AG04450 (cell line): ENCODE measurements at places on chromosomes 1 and 21.

DNA sequence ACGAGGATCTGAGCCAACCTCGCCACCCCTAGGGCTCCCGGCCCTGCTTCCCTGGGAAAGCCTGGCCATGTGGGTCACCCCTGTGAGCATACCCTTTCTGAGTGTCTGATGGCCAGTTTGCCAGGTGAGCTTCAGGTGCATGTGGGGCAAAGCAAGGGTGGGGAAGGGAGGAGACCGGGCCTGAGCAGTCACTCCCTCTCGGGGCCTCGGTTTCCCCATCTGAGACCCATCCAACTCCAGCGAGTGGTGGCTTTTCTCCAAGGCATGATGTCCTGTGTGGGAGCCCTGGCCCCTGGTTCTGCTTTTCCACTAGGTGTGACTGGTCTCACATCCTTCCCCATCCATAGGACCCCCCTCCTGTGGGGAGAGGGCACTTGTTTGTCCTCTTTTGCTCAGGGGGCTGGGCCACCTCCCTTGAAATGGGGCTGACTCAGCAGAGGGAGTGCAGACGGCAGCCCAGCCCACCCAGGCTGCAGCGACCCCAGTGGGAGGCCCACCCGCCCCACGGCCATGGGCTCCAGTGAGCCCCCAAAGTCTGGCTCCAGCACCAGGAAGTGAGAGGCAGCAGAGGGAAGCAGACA lies 1.7 kb upstream of the WNT9A start:
- DNase-seq: no peak

GRCh38 chr1:183433703-183434102 lies 15.5 kb upstream of the NMNAT2 start:
- DNase-seq: no peak

- no peak for DNase-seq
These were observed 28.3 kb downstream of the FAAP20 start for GRCh38 chr1:2166254-2166653.

DNA sequence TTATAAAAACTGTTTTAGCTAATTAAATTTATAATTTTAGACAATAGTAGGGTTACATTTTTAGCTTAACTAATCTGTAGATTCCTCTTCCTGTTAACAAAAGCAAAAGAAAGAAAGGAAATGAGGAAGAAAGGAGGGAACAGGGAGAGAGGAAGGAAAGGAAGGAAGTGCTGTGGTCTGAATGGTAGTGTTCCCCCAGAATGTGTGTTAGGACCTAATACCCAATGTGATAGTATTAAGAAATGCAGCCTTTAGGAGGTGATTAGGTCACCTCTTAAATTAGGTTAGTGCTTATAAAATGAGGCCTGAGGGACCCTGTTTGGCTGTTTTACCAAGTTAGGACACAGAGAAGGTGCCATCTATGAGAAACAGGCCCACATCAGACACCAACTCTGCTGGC lies 136.9 kb upstream of the SAMSN1 start:
- no peak for DNase-seq

GRCh38 chr1:206020393-206021007 lies 3.2 kb downstream of the CTSE start:
- no peak for DNase-seq

DNA sequence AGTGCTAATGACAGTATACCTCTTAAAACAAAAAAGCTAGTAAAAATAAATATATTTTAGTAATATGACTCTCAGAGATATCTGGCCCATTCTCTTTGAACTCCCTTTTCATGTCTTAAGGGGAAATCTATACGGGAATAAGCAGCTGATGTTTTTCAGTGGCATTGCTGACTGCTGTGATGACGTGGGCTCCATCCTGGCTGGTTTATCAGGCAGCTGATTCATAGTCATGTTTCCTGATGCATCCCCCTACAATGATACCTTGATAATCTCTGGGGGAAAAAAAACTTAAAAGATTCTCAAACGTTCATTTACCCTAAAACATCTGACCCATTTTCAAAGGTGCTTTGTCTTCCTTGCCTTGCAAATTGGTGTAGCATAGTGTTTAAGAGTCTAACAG lies 53.8 kb downstream of the ABCA4 start:
- DNase-seq: peak; percentile 74

DNA sequence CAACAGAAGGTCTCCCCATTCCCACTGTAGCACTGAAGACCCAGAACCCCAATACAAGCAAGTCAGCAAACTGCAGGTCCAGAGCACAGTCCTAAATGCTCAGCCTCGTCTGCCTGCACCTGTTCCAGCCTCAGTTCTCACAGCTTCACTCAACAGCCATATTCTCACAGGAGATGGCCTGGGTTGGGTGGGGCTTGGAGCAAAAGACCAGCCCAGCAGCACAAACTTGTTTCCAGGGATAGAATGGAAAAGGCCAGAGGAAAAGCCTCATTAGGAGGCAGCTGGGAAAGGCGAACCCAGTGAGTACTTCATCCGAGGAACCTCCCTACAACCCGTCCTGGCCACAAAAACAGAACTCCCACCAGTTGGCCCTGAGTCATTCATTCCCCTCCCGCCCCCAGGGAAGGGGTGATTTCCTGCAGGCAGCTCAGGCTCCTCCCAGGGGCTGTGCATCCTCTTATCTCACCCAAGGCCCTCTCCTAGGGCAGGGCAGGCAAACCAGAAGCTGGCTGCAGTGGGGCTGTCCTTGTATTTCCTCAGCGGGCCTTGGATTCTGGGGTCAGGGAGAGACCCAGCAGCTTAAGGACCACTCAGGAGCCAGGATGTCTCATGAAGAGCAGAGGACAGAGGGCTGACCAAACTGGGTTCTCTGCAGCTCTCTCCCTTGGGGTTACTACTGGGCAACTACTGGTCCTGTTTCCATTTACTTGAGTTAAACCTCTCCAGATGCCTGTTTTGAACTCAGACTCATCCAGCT lies 7.4 kb upstream of the MPL start:
- DNase-seq: peak; percentile 39

DNA sequence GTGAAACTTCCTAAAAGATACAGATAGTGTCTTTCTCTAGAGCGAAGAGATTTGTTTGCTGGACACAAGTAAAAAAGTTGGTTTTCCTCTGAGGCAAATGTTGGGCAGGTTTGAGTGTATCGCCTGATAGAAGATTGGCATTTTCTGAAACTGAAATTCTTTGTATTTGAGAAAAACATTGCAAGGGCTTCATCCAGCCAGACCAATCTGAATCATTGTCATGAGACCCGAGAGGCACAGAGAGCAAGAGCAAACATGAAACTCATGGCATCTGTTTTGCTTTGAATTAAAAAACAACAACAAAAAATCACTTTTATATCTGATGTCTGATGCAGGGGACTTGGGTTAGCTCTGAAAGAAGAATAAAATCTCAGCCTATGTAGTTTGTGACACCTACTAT lies 379.3 kb upstream of the NCAM2 start:
- no peak for DNase-seq

DNA sequence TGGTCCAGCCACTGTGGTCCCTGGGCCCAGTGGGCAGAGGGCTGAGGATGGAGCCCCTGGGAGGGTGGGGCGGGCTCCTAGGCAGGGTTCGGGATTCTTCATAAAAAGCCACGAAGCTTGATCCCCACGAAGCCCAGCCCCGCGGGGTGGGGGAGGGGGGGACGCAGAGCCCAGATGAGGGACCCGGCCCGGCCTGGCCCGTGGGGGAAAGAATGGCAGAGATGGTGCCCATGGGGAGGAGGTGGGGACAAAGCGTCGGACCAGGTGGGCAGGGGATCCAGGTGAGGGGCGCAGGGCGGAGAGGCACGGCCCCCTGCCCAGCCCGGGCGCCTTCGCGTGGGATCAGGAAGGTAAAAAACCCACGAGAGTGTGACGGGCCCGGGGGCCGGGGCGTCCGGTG lies 6.0 kb upstream of the SMIM12 start:
- no peak for DNase-seq

- peak; percentile 37 for DNase-seq
These were observed 31.2 kb downstream of the CDCP2 start for GRCh38 chr1:54121482-54122134.

DNA sequence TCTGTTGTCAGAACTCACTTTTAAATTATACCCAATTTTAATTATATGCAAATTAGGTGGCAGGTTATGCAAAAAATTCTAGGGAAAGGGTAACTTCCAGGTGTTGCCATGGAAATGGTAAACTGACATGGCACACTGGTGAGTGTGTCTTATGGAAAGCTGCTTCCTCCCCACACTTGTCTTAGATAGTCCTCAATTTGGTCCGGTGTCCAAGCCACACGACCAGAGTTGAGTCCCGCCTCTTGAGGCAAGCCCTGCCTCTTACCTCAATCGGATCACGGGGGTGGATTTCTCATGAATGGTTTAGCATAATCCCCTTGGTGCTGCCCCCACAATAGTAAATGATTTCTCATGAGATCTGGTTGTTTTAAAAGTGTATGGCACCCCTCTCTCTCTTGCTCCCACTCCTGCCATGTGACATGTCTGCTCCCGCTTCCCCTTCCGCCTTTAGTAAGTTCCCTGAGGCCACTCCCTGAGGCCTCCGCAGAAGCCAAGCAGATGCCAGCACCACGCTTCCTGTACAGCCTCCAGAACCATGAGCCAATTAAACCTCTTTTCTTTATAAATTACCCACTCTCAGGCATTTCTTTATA lies 74.9 kb downstream of the MATN1 start:
- no peak for DNase-seq

GRCh38 chr1:36465731-36466369 lies 1.7 kb upstream of the MRPS15 start:
- no peak for DNase-seq

DNA sequence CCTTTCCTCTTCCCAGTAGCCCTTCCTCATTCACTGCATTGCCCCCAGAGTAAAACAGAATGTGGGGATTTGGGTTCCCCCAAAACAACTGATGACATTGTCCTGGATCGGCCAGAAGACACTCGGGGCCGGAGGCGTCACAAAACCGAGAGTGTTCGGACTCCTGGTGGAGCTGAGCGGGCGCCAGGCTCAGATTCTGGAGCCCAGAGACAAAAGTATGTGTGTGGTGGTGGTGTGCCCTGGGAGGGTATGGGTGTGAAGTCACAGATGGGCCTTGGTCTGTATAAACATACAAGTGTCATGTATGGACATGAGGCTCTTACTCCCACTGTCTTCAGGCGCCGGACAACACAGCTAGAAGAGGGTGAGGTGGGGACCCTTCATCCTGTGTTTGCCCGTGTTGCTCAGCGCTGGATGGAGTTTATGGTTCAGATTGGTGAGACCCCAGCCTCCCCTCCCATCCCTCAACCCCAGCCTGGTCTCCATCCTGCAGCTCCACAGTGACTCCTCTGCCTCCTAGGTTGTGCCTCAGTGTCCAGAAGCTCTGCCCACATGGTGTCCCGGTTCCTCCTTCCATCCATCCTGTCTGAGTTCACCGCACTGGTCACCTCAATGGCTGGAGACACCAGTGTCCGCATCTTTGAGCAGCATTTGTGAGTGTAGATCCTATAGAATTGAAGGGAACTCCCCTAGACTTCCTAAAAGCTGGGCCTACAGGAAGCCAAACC lies 12.4 kb downstream of the HYI start:
- DNase-seq: no peak

DNA sequence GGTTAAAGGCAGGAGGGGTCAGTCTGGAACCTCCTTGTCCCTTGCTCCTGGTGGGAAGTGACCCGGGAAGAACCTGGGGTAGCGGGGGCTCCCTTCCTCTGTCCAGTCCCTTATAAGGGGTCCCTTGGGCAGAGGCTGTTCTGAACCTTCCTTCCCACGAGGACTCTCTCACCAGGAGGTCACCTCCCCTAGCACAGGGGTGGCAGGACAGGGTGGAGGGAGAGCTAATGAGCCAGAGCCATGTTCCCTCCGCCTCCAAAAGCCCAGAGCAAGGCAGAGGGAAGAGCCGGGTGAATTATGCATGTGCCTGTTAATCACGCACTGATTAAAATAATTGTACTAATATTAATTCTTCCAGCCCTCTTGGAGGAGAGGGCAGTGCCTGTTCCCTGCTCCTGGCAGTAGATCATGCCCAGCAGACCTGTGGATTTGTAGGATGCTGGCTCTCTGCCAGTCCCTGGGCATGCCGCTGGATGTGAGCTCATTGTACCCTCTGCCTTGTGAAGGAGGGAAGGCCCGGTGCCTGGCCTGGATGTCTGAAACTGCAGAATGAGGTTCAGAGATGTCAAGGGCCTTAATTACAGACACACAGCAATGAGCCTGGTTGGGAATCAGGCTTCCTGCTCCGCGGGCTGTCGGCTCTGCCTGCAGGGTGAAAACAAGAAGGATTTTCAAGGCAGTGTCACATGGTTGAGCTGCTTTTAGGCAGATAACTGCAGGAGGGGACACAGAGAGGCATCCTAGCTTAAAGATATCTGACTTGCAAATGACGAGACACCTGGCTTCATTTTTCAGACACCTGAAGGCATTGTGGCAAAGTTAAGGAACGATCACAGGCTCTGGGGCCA lies 68.2 kb downstream of the IGSF21 start:
- no peak for DNase-seq

GRCh38 chr1:102742426-102742825 lies 365.9 kb downstream of the COL11A1 start:
- DNase-seq: no peak

DNA sequence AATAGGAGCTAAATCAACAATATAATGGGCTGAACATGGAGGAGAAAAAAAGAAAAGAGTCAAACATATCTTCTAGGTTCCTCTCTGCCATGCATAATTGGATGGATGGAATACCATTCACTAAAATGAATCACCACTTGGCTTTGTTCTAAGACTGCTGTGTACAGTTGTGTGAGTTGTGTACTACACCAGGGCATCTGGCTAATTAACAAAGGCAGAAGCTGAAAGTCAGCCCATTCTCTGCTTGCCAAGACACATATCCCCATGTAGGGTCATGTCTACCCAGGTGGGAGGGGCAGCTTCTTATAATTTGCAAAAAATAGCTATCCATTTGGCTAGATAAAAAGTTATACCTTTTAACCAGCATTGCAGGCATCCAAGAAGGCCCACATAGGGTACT lies 21.0 kb downstream of the JUN start:
- no peak for DNase-seq

- no peak for DNase-seq
These were observed 796 bp upstream of the TDRKH start for GRCh38 chr1:151790940-151791651.

- DNase-seq: no peak
These were observed 3.6 kb upstream of the ZMYM4 start for GRCh38 chr1:35264871-35265270.

- DNase-seq: no peak
These were observed 576.1 kb upstream of the ZRANB2 start for GRCh38 chr1:71656902-71657301.
